Panc1 (cell line): ENCODE measurements at places on chromosomes 12 and 14.

GRCh38 chr12:109504068-109504467 lies 26.6 kb downstream of the UBE3B start:
- no peak for DNase-seq

GRCh38 chr12:117404203-117404853 lies 42.9 kb upstream of the NOS1 start:
- no peak for DNase-seq

DNA sequence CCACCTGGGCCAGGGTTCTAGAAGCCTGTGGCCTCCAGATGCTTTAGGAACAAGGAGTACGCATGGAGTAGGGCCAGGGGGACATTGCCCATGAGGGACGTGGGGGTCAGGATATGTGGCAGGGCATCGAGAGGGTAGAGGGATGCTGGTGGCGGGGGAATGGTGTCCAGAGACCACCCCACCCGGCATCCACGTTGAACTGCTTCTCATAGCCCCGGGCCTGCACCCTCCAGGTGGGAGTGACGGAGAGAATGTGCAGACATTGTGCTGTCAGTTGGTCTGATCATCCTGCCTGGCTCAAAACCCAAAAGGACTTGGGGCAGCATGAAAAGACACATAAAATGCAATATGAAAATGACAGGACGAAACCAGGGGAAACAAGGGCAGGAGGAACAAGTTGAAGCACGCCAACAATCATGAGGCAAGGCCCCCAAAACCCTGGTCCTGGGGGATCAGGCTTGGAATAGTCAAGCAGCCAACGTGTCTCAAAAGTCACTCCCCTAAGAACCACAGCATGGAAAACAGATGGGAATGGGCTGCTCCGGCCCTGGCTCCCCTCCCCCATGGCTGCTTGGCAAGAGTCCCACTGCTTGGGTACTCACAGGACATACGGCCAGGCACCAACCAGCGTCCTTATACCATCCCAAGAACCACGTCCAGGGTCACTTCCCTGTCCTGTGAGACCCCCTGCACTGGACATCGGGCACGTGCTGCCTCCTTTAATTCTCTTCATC lies 117.9 kb downstream of the DICER1 start:
- no peak for DNase-seq

DNA sequence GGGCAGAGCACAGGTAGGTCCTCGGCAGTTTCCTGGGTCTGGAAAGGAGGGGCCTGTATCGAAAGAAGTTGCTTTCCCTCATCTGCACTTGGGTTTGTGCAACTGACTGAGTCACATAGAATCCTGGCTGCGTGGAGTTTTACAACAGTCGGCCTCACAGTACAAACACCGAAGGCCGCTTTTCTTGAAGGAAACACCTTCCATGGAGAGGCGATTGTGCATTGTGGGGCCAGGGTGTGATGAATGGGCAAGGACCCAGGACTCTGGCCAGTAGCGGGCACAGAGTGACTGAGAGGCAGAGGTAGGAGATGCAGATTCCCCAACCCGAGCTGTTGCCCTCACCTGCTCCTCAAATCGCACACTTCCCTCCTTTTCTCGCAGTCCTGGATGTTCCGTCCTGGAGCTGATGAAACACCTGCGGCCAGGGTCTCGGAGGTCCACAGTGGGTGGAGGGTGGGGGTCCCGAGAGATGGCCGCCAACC lies 7.7 kb downstream of the CCND2 start:
- no peak for DNase-seq

- DNase-seq, result no peak
These were observed 223.3 kb upstream of the SFSWAP start for GRCh38 chr12:131487388-131488124.

GRCh38 chr14:91947475-91948184 lies at the start of gene FBLN5:
TSS of gene FBLN5 (minus strand) at chr14:91947694. CDS start at chr14:91947229, 465 bp downstream.
- DNase-seq, result no peak

- no peak for DNase-seq
These were observed 135.2 kb downstream of the ADGRD1 start for GRCh38 chr12:131088701-131089530.

DNA sequence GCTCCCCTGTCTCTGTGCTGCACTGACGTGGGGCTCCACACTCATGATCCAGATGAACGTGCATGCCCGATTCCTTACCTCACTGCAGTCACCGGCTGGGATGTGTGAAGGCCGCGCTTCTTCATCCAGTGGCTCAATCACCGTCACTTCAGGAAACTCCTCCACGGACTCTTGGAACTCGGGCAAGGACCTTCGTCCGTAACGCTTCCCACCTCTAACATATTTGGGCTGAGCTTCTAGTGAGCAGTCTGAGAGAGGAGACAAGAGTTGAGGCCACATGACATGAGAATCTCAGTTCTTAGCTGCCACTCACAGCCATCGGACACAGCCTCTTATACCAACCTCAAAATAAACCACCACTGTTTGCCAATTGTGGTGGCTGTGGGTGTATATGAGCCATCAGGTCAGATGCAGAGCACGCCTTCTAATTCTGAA lies 38.3 kb downstream of the NIN start:
- DNase-seq, result no peak

DNA sequence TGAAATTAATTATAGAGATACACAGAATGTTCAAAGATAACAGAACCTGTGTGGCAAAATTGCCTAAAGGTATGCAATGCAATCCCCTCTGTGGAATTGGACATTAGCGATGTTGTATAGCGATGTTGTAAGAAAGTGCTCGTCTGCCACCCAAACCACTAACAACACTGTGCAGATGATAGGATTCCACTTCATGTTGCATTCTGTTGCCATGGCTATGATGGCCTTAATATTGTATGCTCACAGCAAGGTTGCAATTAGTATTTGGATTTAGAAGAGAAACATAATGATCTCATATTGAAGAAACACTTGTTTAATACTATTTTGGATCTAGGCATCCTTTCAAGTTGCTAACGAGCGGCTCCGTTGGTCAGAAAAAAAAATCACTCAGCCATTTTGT lies 260.3 kb downstream of the BCAT1 start:
- DNase-seq, result no peak

GRCh38 chr12:16347391-16348298 lies at the start of gene MGST1:
TSS of gene MGST1 (plus strand) at chr12:16347645. CDS start at chr12:16354253, 6,608 bp downstream.
- DNase-seq, result no peak

DNA sequence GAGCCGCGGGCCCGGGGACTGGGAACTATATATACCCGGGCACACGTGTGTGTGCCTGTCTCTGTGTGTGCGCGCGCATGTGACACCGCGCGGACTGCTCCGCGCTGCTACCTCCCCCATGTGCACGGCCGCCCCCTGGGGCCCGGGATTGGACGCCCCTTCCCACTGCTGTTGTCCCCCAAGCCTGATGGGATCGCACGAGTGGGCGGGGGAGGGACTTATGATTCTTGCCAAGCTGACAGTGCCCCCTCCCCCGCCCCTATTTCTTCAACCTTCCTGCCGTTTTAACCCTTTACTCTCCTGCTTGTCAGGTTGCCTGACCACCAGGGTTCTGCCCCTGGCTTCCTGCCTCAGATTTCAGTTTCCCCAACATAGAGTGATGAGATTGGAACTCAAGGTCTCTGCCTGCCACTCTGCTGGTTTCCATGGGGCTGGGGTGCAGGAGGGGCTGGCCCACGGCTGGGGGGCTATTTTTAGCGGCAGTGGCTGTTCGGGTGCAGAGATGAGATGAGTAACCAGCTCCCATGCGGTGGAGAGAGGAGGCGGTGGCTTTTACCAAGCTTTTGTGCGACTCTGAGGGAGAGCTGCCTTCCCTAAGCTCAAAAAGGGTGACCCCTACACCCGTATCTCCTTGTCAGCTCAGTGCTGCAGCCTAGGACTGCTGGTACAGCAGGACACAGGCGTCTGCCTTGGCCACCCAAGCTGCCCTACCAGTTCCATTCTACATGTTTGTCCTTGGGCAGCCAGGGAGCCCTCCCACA lies at the start of gene DDN:
Gene DDN, minus strand, starts transcription at position 5 of the 761 bp plus-strand sequence. CDS start 88 bp downstream, outside the sequence.
- DNase-seq, result no peak

DNA sequence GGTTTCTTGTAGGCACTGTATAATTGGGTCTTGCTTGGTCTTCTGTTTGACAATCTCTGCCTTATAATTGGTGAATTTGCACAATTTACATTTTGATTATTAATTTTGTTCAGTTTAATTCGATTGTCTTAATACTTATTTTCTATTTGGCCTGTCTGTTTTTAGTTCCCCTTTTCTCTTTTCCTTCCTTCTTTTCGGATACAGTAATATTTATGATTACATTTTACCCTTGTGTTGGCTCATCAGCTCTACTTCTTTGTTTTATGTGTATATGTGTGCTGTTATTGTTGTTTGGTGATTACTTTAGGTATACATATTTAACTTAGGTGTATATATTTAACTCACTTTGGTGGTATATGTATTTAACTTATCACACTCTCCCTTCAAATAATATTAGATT lies 12.8 kb upstream of the BEGAIN start:
- no peak for DNase-seq

- DNase-seq, result no peak
These were observed 64.1 kb upstream of the TSPAN11 start for GRCh38 chr12:30862486-30862885.

- no peak for DNase-seq
These were observed 824 bp downstream of the TBK1 start for GRCh38 chr12:64452559-64453329.

GRCh38 chr12:42758806-42759205 lies 169.3 kb upstream of the PRICKLE1 start:
- DNase-seq, result no peak

GRCh38 chr12:2891240-2892053 lies 756 bp downstream of the TULP3 start:
- DNase-seq, result no peak

GRCh38 chr12:19234171-19234704 lies 104.7 kb downstream of the PLEKHA5 start:
- no peak for DNase-seq

- no peak for DNase-seq
These were observed 476.9 kb downstream of the LRIG3 start for GRCh38 chr12:58443273-58443980.

DNA sequence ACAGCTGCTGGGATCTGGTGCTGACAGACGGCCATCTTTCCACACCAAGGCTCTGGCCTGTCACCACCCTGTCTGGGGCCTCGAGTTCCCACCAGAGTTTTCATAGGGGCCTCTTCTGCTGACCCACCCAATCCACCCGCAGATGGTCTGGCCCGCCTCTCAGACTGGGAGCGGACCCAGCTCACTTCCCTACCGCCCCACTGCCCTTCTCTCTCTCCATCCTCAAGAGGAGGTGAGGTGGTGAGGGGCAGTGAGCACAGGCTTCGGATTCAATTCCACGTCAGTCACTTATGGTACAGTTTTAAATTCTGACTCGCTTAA lies 12.3 kb upstream of the RPS6KL1 start:
- no peak for DNase-seq

- no peak for DNase-seq
These were observed 626 bp downstream of the LHX5 start for GRCh38 chr12:113470871-113471618.

DNA sequence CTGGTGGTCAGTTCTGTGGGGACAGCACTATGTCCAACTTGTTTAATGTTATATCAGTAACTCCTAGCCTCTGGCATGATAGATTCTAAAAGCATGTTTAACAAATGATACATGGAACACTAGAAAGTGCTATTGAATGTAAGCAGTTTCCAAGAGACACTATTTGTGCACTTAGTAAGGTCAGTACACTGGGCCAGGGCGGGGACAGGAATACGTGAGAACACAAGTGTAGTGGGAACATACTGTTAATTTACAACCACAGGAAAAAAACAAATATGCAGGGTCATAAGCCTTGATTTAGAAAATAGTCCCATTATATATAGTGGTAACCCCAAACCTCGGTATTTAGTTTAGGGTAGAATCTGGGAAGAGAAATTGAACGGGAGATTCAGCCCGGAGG lies 88.9 kb upstream of the SLC38A2 start:
- no peak for DNase-seq

DNA sequence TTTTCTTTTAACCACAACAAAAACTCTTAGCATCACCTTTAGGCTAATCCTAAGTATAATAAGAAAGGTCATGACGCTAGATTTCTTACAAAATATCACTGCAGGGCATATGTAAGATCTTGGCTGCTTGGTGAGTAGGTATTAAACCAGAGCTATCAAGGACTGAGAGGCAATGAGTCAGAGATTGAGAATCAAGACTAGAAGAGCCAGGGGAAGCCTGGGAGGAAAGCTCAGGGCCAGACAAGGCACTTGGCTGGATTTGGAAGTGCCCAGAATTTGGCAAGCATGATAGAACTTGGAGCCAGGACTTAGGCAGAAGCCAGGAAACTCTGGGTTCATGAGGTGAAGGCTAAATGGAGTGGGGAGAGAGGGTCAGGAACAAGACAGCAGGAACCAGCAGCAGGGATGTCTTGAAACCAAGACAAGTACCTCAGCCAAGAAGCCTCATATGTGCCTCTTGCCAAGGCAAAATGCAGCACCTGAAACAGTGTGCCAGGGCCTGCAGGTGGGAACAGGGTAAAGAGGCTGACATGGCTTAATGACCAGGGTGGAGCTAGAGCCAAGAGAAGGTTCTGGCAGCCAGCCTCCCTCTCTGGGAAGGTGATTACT lies 49.9 kb downstream of the PTHLH start:
- DNase-seq, result no peak

DNA sequence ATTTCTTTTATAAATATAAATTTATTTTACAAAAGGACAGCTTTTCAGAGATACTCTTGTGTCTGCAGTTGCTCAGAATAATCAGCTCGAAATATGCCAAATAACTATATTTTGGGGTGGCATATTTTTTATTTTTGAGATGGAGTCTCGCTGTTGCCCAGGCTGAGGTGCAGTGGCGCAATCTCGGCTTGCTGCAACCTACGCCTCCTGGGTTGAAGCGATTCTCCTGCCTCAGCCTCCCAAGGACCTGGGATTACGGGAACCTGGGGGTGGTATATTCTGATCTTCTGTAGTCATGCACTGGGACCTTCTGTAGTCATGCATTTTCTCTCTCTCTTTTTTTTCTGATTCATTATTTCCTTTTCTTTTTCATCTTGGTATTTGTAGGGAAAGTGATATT lies 135.0 kb upstream of the AMIGO2 start:
- no peak for DNase-seq

DNA sequence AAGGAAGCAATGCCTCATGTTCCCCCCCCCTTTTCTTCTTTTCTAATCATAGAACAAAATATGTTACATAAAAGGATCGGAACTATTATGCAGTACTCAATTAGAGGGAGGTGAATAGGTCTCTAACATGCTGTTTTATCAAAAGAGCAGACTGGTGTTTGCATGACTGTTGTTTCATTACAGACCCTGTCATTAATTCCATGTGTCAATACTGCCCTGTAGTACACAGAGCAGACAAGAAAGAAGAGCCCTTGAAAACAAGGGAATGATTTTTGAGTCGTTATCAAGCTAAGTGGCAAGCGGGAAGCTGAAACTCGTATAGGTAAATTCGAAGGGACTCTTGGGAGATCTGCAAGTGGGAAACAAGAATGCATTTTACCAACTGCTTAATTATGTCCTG lies 76.9 kb upstream of the TMEM263 start:
- DNase-seq, result no peak
